ENCODE measurements at places on chromosomes 16 and 17.

DNA sequence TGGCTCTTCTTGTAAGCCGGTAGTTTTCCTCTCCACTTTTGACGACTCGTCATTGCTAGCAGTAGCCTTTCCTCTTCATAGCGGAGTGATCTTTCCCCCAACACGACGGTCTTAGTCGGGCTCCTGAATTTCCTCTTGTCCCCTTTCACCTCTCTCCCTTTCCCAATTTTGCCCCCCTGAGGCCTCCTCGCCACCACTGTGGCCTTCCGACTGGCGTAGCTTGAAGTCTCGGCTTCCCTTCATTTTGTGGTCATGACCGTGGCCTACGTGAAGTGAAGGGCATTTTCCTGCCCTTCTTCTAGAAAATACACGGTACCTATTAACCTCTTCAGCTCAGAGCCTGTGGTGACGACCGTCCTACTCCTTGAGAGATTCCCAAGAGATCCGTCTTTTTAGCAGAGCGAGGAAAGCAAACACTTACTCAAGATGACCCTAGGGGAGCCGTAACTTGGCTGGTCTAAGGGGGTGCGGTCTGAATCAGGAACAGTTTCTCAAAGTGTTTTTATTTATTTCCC is 787 bp downstream of the PRKAR1A start:
- no peak for DNase-seq

GRCh38 chr17:80573701-80574100 is 29.1 kb downstream of the RPTOR start:
- DNase-seq, result no peak

- DNase-seq, result no peak
Measured at GRCh38 chr17:76912421-76913164, 44.4 kb downstream of the MGAT5B start.

DNA sequence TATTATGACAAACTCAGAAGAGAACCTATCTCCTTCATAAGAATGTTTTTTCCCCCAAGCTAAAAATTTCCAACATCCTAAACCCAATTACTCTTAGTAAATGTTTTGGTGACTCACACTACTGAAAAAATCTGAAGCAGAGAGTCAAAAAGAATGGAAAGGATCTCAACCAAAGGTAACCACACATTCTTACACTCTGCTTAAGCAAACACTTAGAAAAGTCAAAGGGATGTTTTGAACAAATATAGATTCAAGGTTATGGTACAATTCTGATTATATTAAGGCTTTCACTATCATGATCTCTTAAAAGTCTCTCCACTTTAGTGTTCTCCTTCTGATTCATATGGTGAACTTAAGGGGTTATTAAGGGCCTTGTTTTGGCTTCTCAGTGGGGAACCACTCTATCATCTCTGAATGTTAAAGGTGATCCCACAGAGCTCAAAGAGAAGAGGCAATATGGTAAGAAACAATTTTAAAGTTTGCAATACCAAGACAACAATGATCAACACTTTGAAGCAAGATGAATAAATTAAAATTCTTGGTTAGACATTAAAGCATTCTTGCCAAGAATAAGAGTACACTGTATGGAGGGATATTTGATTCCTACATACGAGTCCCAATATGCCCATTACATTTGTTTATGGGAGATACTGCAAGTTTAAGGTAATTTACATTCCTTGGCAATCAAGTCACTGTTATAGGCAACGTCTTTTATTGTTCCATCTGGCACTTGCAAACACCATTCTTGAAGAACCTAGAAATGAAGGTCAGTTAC is 69.2 kb downstream of the CDC27 start:
- DNase-seq, result no peak
